ENCODE measurements at places on chromosomes 1 and 21.
A peak's percentile ranks its signal among the peaks of the same experiment; 100 is the strongest.

GRCh38 chr1:208203127-208203847 lies 40.9 kb downstream of the PLXNA2 start:
- DNase-seq = no peak

DNA sequence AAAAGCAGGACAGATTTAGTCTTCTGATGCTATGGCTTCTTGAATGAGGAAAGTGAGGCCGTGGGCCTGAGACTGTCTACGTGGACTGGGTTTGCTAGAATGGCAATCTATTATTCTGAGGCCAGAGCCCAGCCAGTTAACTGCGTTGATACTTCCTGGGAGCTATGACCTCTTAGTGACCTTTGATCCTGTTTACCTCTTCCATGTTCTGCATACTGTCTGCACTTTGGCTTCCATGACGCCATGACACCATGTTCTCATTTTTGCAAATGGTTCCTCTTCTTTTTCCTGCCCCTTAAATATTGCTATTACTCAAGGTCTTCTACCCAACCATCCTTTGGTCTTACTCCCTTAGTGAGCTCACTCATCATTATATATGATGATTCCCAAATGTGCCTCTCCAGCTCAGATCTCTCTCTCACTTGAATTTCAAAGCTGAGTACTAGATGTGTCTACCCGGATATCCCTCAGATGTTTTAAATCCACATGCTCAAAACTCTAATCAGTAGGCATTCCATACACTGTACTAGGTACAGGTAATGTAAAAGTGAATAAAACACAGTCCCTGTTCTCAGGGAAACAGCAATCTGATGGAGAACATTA lies 66.1 kb upstream of the ATP1A1 start:
- no peak for DNase-seq

GRCh38 chr1:206734499-206735142 lies 36.0 kb upstream of the IL19 start:
- DNase-seq = peak; percentile 61

DNA sequence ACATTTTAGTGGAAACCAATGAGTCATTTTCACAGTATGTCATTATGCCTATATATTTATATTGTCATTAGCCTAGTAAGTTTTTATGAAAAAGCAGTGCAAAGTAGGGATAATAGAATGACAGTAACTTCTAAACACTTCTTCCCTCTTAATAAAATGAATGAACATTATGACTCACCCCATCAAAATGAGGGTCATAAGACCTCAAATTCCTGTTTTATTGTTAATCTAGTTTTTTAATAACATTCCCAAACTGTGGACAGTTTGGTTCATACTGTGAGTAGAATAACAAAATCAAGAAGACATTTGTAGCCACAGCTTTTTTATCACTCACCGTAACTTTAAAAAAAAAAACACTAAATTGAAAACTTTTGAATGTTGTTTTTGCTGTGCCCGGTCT lies 160.5 kb downstream of the LRRC40 start:
- DNase-seq = no peak

DNA sequence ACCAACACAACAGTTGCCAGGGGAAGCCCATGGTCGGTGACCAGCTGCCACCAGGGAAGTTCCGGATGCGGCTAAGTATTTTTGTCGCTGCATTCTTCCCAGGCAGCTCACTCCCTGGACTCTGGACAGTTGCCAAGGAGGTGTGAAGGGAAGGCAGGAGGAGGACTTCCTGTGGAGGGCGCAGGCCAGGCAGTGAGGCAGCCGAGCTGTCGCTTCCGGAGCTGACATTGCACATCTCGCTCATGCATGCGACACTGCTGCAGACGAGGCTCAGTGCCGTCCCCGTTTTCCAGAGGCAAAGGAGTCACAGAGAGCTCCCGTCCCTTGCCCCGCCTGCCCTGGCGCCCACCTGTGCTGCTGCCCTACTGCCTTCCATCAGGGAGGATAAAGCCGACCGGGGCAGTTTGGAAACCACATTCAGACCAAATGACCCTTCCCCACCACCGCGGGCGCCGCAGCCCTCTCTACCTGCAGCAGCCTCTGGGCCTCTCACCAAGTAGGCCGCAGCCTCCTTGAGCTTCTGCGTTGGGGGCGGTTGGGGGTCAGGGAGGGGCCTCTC lies 81.4 kb downstream of the NENF start:
- DNase-seq = peak; percentile 25

DNA sequence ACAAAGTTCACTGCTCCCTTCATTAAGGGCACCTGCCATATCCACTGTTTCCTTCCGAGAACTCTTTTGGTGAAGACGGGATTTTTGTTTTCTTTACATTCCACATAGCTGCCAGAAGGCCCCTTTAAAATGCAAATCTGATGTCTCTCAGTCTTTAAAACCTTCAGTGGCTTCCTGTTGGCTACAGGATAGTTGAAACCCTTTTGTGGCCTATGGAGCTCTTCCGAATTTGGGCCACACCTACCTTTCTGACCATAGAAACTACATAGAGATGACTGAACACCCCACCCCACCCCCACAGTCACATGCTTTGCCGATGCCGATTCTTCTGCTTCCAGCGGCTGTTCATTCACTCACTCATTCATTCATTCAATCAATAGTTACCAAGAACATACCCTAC lies 502.6 kb downstream of the KIF26B start:
- no peak for DNase-seq

DNA sequence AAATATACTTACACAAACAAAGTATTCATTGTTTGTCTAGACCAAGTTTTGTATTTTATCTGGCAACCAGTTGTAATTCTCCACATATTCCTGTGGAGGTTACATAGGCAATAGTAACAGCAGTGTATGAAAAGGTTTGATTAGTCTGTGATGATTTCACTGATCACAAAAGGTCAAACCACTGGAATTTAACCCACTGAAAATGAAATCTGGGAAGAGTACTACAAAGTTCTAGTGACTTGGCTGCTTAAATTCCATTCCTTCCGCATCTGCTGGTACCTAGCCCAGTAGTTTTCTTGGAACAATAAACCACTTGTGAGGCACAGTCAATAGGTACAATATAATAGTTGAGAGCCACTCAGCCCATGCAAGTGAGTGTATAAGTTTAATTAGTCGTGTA lies 205.4 kb downstream of the NFIA start:
- no peak for DNase-seq

- no peak for DNase-seq
These were observed 208.0 kb upstream of the GALNT2 start for GRCh38 chr1:229859026-229859425.

- DNase-seq = no peak
These were observed 15.4 kb downstream of the FLVCR1 start for GRCh38 chr1:212873518-212873917.

GRCh38 chr21:22224261-22224660 lies 1226.1 kb downstream of the NCAM2 start:
- no peak for DNase-seq

GRCh38 chr1:241440904-241441303 lies 78.7 kb downstream of the FH start:
- DNase-seq = no peak

DNA sequence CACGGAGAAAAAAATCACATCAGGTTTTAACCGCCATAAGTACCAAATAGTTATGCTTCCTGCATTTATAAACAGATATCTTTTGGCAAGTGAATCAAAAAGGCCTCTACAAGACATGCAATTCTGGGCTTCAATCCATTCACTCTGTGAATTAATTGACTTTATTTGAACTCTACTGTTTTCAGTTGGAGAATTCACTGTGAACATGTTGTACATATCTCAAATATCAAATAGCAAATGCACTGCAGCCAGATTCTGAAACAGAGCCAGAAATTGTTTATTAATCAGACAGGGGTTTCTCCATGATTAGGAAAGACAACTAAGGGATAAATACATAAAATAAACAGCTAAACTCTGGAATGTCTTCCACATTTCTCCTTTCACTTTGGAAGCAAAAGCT lies 445.4 kb upstream of the NFIA start:
- no peak for DNase-seq

DNA sequence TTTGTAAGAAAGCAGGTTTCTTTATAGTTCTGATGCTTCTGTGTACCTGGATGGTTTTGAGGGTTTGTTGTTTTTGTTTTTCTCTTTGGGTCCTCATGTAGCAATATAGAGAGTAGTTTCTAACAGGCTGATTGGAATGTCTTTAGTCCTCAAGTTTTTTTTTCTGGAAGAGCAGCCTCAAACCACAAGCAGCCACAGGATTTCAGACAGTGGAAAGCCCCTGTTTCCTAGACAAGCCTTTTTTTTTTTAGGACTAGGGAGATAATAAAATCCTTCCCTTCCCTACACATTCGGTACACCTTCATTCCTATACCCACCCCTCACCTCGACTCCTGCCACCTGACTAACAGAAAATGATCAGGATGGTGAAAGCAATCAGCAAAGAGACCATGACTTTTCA lies 47.6 kb downstream of the ACP6 start:
- no peak for DNase-seq

- DNase-seq = no peak
These were observed 60.5 kb downstream of the ATP1A1 start for GRCh38 chr1:116433275-116434257.
